ENCODE measurements at places on chromosomes 6 and 20. TPM values are rescaled to one million over a fixed set of nuclear protein-coding genes. Genes with fewer than 3 reads are reported as not detected.

DNA sequence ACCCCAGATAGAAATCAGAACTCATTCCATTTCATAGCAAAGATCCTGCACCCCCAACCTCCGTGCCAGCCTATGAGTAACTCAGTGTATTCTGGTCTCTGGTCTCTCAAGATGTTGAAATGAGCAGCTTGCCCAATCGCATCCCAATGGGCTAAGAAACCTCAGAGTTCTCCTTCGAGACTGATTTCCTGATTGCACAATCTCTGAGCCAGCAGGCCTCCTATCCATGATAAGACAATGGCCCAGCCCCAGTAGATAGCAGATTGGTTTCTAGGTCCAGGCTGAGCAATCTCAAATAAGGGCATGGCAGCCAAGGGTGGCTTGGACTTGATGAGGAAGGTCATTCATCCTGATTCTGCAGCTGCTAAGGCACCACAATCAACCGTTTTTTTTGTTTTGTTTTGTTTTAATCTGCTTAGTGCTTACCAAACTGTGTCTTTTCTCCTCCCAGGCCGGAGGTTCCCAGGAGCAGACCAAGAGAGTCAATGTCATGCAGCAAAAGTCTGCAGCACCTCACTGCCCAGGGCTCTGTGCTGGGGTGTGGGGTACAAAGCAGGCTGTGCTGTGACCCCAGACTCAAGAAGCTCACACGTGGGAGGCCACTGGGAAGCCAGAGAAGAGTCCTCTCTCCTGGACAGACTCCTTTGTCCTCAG is 125.1 kb upstream of the NXT1 start:
- DNase-seq, result no peak

DNA sequence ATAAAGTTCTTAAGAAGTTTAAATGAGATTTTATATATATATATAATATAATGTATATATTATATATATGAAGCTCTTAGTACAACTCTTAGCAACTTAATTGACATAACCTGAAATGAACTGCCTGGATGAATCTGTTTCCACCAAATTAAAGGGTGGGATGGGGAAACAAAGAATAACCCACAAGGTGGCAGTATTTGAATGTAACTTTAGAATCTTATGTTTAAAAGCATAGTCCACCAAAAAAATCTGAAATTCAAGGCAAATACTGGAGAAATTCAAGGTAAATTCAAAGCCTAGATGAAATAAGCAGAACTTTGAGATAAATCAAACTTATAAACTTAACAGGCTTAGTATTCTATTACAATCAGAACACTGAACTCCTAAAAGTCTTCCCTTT is 4.4 kb upstream of the IBTK start:
- no peak for DNase-seq

- no peak for DNase-seq
These were observed 127.2 kb downstream of the ARID1B start for GRCh38 chr6:156904176-156904967.

The TFAP2D gene
- total RNA-seq, result not detected

The WFDC10B gene
- not detected for total RNA-seq

- no peak for DNase-seq
These were observed 47.4 kb upstream of the FAM83D start for GRCh38 chr20:38878866-38879265.

DNA sequence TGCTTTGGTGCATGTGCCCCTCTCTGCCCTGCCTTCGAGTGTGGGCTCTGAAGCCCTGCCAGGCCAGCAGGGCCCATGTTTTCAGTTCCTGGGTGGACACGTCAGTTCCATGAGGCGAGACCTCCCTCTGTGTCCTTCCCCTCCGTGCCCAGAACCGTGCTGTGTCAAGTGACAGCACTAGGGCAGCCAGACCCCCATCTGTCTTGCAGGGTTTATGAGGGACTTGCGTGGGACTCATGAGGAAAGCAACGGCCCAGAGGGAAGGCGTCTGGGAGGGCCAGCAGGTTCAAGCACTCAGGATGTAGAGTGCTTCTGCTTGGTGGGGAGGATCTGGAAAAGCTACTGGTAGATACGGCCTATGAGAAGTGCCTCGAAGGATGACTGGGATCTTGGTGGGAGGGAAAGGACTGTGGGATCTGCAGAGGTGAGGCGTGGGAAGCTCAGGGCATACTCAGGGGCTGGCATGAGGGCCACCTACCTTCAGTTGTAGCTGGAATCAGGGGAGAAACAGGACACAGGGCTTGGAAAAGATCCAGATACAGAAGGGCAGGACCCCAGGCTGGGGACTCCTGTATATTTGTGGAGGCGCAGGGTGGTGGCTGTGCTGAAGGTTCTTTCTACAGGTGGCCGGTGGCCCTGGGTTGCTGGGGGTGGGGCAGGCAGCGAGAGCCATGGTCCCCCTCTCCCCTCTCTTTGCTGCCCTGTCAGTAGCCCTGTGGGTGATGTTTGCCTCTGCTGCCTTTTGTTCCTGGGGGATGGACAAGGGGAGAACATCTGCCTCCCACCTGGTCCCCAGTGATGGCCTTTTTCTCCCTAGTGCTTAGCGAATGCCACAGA is 5.5 kb downstream of the NPEPL1 start:
- no peak for DNase-seq

The UBE3D gene
- 14.7 TPM for total RNA-seq

DNA sequence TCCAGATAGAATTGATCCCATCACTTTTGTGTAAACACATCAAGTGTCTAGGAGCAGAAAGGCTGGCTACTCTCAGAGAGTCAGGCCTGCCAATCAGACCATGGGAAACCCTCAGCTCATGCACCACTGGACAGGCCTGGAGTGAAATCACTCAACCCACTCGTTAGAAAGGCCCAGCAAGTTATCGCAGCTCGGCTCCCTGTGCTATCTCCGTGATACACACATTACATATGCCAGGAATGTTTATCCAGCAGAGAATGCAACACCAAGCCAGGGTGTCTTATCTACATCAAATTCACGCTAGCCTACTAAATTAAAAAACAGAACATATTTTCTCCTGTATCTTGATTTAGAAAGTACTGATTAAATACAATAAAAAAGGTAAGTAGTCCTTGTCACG is 232.4 kb upstream of the FOXQ1 start:
- DNase-seq, result no peak

GRCh38 chr20:40991181-40991889 is 37.3 kb upstream of the TOP1 start:
- DNase-seq, result no peak

GRCh38 chr20:34529742-34530141 is 13.5 kb downstream of the DYNLRB1 start:
- DNase-seq, result no peak

GRCh38 chr6:184161-184700 is 108.1 kb upstream of the DUSP22 start:
- DNase-seq, result no peak

DNA sequence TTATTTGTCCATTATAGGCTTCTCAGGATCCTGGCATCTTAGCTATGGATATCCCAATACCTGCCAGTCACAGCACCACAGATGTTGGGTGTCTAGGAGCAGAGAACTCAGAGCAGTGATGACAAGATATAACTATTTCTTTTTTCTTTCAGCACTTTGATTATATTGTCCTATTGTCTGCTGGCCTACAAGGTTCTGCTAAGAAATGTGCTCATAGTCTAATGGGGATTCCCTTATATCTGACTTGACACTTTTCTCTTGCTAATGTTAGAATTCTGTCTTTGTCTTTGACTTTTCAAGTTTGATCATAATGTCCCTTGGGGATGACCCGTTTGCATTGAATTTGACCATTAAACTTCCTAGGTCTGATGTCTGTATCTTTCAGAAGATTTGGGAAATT is 270.4 kb downstream of the OGFRL1 start:
- DNase-seq, result no peak

GRCh38 chr20:13625304-13625979 is 13.3 kb downstream of the TASP1 start:
- no peak for DNase-seq

The LY6G6D gene
- not detected for total RNA-seq

GRCh38 chr6:160137989-160138835 is 16.6 kb downstream of the SLC22A1 start:
- DNase-seq, result no peak

The TREML2 gene
- 0.15 TPM for total RNA-seq

GRCh38 chr20:435558-435957 is 26.8 kb downstream of the TBC1D20 start:
- no peak for DNase-seq

The POU5F1 gene
- 0.98 TPM for total RNA-seq

The PTCHD4 gene
- 1.9 TPM for total RNA-seq

- DNase-seq, result no peak
These were observed 477.2 kb downstream of the EYS start for GRCh38 chr6:65229825-65230224.

The METTL24 gene
- total RNA-seq, result 3.4 TPM
